Motor neuron (in vitro differentiated cells): ENCODE measurements at places on chromosomes 4 and X. TPM values are rescaled to one million over a fixed set of nuclear protein-coding genes. Genes with fewer than 3 reads are reported as not detected.

- ATAC-seq: no peak
Measured at GRCh38 chrX:30533835-30534234, 43.7 kb downstream of the TASL start.

DNA sequence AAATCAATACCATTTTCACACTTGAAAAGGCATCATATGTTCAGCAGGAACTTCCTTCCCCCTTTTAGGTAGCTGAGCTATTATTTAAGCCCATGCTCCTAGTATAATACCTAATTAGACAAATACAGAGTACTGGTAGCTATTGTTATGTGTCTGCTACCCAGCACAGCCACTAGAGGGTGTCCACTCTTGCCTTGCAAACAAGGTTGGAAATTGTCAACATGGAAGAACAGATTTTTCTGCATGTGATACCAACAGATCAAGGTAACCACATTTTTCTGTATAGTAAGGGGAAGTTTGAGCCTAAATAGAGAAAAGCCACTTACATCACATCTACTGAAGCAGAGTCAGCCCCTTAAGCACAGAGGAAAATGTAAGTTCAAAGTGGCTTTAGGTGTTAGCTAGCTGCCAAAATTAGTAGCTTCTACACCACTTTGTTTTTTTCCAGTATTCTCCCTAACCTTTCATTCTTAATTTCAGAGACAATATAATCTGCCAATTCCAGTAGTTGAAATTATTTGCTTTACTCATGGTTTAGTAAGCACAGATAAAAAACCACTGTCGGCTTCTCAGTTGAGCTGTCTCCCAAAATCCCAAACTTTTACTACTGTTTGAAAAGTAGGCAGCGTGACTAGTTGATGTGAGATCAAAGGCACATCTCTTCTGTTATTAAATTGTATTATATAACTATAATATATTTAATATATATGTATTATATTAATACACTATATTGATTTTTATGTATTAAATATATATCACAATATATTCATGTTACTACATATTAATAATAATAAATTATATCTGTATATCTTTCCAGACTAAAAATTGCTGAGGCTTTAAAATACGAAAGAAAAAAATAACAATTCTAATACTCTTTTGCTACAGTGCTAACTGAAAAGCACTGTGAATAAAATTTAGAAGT, 38.2 kb downstream of the EDNRA start:
- ATAC-seq: peak; percentile 67

KDR gene
- total RNA-seq: 28.0 and 29.8 TPM in 2 replicates

DNA sequence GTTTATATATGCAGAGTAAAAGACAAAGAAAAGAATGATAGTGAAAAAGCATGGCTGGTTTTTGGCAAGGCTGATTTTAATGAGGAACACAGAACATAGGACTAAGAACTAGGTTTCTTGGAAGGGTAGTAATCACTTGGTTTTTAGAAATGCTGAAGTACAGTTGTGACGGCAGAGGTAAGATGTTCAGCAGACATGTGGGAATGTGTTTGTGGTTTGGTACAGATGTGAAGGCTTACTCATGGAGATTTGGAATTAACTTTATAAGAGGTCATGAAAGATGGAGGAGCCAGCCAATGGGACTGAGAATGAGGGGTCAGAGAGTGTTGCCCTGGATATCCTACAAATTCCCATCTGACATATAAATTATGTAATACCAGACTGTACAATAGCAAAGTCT, 243.6 kb downstream of the NPFFR2 start:
- no peak for ATAC-seq

DNA sequence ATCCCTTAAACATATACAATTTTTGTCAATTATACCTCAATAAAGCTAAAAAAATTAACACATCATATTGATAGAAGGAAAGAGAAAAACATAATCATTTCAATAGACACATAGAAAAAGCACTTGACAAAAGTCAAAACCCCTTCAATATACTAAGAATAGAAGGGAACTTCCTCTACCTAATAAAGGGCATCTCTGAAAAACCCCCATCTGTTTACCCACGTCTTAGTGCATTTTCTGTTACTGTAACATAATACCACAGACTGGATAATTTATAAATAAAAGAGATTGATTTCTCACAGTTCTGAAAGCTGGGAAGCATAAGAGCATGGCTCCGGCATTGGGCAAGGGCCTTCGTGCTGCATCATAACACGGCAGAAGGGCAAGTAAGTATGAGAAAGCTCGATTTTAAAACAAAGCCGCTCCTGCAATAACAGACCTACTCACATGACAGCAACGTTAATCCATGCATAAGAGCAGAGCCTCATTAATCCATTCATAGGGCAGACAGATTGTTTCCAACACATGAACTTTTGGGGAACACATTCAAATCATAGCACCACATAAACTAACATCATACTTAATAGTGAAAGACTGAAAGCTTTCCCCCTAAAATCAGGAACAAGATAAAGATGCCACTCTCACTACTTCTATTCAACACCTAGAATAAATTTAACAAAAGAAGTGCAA, 15.7 kb downstream of the STEEP1 start:
- ATAC-seq: no peak

CSAG3 gene
- not detected in 2 replicates for total RNA-seq

GRCh38 chr4:184010696-184011095, 105.6 kb downstream of the STOX2 start:
- ATAC-seq: no peak

DNA sequence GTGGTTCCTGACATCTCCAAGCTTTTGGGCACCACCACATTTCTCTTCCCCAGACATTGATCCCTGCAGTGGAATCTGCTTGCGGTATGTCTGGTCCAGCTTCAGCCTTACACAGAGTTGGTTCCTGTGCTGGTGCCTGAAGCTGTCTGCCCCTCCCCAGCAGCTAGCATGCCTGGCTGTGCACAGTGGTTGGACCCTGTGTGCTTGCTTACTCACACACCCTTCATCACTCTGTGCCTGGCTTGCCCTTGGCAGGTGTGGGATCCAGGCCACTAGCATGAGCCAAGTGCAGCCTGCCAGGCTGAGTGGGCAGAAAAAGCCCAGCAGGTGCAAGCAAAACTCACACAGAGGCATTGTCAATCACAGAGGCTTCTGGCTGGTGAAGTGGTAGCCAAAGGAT, 473.8 kb downstream of the ACTRT1 start:
- no peak for ATAC-seq

OTC gene
- total RNA-seq: not detected in 2 replicates

- ATAC-seq: no peak
Measured at GRCh38 chrX:51334276-51334675, 1.7 kb downstream of the NUDT10 start.

- ATAC-seq: no peak
Measured at GRCh38 chrX:26845056-26845455, 618.1 kb downstream of the PPP4R3C start.

GRCh38 chr4:16263056-16263455, 36.8 kb upstream of the TAPT1 start:
- no peak for ATAC-seq

DNA sequence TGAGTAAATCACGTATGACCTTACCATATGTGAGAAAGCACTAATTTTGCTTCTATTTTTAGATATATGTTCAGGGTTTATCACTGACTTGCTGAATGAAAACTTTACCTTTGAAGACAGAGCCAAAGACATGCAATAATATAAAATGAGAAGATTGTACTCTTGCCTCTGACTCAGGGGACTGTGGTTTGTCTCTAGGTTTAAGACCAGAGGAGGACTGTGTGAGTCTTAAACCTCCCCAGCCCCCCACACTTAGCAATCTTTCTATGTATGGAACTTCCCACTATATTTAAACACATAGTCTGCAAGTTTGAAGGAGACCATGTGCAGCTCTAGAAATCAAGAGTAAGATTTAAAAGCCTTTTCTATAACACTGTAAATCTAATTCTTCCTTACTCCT, 368.7 kb upstream of the FAM241A start:
- no peak for ATAC-seq

NSUN7 gene
- 0.89 TPM in 1 of 2 replicates, not detected in the other for total RNA-seq

SLIT2 gene
- 29.1 and 31.0 TPM in 2 replicates for total RNA-seq

ERAS gene
- 0.50 and 0.89 TPM in 2 replicates for total RNA-seq

- no peak for ATAC-seq
Measured at GRCh38 chr4:41174444-41174843, 39.9 kb downstream of the APBB2 start.

GRCh38 chrX:112846187-112846586, 5.6 kb upstream of the AMOT start:
- ATAC-seq: no peak

SSX1 gene
- total RNA-seq: not detected in 2 replicates

DNA sequence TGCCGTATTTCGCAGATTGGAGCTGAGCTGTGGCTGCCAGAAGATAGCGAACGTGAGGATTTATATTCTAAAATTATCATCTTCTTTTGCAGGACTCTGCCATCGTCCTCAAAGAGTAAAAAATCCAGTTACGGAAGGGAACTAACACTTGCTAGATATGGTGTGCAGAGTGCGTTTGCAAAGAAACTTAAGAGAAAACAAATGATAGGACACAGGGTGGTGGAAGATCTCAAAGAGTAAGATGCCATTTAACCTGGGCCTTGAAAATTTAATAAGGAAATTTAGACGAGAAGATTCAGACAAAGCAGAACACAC, 566 bp downstream of the LARP7 start:
- ATAC-seq: peak; percentile 1

DNA sequence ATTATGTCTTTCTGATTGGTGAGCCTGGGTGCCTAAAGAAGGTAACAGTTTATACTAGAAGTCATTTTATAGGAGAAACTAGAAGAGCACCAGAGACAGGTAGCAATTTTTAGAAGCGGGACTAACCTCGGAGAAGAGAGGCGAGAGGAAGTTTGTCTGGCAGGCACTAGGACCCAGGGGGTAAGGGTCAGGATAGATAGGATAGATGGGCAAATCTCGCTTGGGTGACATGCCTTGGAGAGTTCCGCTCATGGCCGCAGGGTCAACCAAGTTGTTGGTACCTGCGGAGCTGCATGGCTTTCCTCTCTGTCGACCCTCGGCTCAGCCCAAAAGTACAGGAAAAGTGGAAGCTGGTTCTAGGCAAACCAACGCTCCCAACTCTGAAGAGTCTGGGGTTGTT, 11.3 kb downstream of the PI4K2B start:
- ATAC-seq: no peak

DNA sequence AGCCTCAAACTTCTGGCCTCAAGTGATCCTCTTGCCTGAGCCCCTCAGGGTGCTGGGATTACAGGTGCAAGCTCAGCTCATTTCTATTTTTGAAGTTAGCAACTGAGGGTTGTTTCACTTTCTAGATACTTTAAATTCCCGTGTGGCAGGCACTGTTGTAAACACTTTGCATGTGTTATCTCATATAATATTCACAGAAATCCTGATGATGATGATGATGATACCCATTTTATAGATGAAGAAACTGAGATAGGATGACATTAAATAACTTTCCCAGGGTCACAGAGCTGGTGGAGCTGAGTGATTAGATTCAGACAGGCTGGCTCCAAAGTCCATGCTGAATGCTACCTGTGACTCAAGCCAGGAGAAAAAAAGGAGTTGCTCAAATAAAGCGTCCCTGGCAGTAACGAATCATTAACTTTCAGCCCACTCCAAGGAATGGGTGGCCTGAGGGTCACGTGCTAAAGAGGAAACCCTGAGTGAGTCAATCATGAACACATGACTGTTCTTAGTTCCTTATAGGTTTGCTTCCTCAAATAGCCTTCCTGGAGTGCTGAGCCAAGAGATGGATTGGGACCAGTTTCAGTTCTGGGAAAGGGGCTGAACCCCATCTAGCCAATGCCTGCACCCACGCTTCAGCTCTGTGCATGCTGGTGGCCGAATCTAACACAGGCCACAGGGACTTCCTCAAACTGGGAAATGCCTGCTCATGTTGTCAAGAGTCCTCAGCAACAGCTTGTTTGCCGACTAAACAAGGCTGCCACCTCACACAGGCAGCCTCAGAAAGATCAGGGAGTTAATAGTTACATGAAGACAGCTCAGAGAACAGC, 52.8 kb downstream of the RBM47 start:
- peak; percentile 77 for ATAC-seq

IGSF1 gene
- not detected in 2 replicates for total RNA-seq

MRFAP1L1 gene
- 94.4 and 99.5 TPM in 2 replicates for total RNA-seq

CLCN4 gene
- total RNA-seq: 2.1 and 2.4 TPM in 2 replicates

FHDC1 gene
- 7.4 and 8.8 TPM in 2 replicates for total RNA-seq

DNA sequence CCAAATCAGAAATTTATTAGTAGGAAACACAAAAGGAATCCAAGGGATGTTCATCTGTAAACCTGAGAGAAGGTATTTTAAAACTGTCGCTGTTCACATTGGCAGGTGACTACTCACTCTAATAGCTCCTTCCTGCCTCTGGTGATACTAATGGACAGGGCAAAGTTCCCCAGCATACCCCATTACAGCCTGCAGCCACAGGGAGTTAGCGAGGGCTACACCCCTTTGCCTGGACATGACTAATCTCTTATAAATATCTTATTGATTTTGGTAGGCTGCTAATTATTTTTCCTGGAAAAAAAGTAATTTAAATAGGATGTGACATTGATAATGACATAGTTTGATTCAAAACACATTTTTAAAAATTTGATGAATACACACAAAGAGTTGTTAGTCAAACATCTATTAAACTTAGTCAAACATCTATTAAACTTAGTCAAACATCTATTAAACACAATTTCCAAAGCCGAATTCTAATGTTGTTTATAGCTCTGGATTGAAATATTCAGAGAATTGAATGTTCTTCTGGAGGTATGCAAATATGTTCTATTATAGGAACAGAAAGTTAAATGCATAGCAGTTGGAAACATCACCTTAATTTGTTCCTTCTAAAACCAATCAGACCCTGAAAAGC, 83.0 kb upstream of the CBR4 start:
- peak; percentile 33 for ATAC-seq

GRIA2 gene
- total RNA-seq: 120 and 122 TPM in 2 replicates

DNA sequence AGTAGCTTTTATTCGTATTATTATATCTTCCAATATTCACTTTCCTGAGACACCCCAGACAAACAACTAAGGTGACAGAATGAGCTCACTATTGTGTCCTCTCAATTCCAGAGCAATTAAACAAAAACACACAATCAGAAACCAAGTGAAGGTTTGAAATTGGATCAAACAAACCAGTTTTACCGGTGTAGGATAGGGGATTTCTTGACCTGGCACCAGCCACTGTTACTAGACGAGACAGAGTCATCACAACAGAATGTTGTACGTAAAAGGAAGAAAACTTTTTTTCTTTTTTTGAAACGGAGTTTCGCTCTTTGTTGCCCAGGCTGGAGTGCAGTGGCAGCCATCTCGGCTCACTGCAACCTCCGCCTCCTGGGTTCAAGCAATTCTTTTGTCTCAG, 43.7 kb downstream of the LDOC1 start:
- no peak for ATAC-seq

DNA sequence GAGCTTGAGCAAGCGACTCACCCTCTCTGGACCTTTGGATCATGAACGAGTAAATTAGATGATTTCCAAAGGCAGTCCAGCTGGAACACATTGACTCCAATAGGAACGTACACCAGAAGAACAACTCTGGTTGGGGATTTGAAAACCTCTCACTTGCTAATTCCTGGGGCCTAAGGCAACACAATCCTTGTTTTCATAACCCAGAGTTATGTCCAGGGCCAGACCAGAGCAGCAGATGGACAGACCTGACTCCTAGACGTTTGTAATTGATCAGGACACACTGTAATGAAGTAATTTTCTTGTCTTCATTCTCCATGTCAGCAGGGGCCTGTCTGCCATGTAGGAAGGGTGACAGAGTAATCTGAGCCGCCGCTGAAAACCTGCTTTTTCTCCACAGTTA, 283.9 kb downstream of the IDS start:
- no peak for ATAC-seq
